Mesenteric fat pad (tissue), 1 donor: ENCODE measurements at places on chromosomes 6 and 20. TPM values are rescaled to one million over a fixed set of nuclear protein-coding genes. Genes with fewer than 3 reads are reported as not detected.

The ULBP2 gene
- total RNA-seq = 0.96 TPM

The EEF1E1 gene
- total RNA-seq = 12.7 TPM

DNA sequence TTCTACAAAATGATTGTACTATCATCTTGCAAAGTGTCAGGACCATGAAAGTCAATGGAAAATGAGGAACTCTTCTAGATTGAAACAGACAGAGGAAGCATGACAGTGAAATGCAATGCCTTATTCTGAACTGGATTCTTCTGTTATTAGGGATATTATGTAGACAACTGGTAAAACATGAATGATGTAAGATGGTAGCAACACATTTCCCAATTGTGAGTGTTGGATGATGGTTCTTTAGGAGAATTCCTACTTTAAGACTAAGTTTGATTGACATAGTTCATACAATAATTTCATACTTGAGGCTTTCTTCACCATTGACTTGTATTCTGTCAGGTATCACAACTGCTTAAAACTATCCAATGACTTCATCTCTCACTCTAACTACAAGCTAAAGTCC lies 4.5 kb downstream of the UBE3D start:
- DNase-seq = no peak

GRCh38 chr20:1440024-1440423 lies 26.6 kb downstream of the NSFL1C start:
- no peak for DNase-seq

GRCh38 chr6:33235221-33235634 lies 26.9 kb downstream of the RING1 start:
- peak; percentile 67 for DNase-seq

DNA sequence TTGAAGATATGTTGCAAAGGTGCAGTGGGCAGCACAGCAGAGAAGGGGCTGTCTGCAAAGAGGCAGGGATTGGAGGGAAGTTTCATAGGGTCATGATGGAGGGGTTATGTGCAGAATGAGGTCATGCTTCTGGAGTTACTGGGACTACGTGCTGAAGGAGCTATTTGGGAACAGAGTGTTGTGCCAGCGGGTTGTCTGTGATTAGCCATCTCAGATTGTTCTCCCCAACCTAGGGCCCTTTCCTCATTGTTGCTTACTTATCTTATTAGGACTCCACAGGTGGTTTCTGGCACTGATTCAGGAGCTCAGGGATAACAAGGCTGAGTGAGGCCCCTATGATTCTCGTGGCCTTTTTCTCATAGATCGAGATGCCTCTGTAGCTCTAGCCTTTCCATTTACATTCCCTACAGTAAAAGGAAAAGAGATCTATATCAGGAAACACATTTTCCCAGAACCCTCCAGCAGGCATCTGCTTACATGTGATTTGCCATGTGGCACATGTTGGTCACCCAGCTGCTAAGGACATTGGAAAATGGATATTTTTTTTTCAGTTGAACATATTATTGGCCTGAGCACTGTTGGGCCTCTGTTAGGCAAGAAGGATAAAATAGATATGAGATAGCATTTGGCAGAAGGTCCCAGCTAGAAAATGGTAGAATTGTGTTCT lies 429.6 kb upstream of the PLCB4 start:
- no peak for DNase-seq

GRCh38 chr6:126300126-126300525 lies 39.8 kb upstream of the CENPW start:
- DNase-seq = no peak

- DNase-seq = peak; percentile 65
Observed at GRCh38 chr6:157648561-157648960, 174.5 kb upstream of the SNX9 start.

- no peak for DNase-seq
Observed at GRCh38 chr6:37435373-37435772, 2.4 kb downstream of the CMTR1 start.

GRCh38 chr6:53573299-53573698 lies 28.4 kb upstream of the GCLC start:
- DNase-seq = no peak

DNA sequence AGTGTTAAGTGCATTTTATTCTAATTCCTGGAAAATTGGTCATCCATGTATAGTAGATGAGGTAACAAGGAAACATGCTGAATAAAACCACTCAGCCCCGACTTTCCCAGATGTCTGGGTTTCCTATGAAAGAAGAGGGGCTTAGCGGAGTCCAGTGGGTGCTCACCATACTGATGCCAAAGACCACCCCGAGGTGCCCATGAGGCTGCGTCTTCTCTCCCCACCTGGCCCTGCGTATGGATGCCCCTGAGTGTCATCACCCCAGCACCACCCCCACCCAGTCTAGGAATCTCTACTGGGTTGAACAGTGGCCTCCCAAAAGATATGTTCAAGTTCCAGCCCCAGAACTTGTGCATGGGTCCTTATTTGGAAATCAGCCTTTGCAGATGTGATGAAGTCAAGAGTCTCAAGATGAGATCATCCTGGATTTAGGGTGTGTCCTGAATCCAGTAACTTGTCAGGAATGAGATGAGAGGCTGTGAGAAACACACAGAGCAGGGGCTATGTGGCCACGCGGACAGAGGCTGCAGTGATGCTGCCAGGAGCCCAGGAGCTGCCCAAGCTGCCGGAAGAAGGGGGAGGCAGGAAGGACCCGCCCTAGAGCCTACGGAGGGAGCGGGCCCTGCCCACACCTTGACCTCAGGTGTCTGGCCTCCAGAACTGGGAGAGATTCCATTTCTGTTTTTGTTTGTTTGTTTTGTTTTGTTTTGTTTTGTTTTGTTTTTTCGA lies 124.6 kb upstream of the CDH4 start:
- peak; percentile 18 for DNase-seq

The CRISP3 gene
- total RNA-seq = not detected
